Endodermal cell (in vitro differentiated cells): ENCODE measurements at places on chromosomes 11 and 22.

DNA sequence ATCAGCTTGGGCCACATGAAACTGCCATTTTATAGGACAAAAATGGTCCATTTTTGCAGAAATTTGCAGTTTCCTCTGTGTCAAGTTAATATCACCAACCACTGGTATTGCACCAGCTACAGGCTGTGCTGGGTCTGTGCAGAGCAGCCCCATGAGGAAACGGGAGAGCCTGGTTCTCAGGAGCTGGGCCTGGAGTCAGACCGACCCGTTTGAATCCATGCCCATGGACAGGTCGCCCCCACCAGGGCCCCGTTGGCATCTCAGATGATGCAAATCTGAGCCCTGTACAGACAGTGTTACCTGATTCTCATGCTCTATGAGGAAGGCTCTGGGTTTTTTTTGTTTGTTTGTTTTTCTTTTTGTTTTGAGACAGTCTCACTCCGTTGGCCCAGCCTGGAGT, 9.8 kb upstream of the SEC14L6 start:
- DNase-seq = peak; percentile 64

- DNase-seq = no peak
These were observed 56.2 kb downstream of the CYP2R1 start for GRCh38 chr11:14835496-14836492.

DNA sequence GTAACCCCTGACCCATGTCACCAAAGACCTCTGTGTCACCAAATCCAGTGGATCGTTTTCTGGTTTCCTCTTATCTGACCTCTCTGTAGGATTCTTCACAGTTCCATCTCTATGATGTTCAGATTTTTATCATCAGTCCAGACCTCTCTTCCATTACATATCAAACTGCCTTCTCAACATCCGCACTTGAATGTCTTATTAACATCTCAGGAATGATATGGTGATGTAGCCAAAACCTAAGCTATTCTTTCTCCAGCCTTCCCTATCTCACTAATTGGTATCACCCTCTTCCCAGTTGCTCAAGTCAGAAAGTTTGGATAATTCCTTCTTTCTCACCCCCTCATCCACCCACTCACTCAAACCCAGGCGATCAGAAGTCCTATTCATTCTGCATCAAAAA, 13.4 kb downstream of the APLNR start:
- no peak for DNase-seq

DNA sequence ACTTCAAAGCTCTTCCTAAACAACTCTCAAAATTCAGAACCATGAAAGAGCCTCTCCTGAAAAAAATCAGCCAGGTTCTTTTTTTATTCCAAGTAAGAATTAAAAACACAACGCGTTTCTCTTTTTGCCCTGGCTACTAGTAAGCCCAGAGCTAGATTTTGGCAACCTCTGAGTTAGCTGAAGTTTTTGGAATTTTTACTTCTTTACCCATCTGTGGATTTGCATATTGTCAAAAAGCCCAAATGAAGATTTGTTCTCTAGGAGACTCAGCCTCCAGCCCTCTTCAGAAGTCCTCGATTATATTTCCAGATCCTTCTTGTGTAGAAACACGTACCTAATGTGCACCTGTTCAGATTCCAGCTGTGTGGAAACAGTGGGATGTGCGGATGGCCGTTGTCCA, 517.9 kb downstream of the TBC1D22A start:
- no peak for DNase-seq

- DNase-seq = no peak
These were observed 25.0 kb upstream of the MYRF start for GRCh38 chr11:61727401-61727811.

DNA sequence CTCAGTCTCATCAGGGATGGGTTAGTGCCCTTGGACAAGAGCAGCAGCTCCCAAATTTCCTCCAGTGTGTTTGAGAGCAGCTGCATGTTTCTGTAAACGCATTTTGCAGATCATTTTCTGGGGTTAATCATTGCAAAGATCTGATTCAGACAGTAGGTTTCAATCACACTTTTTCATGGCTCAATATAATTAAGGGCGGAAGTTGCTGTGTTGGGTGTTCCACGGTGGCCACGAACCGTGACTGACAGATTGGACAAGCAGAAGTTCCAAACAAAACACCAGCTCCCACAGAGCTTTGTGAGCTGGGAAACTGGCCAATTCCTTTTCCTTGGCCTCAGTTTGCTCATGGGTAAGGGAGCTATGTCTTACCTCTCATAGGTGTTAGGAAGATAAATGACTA, 8.4 kb upstream of the RASSF10 start:
- no peak for DNase-seq

GRCh38 chr11:17504330-17505107, 27.9 kb upstream of the ABCC8 start:
- peak; percentile 93 for DNase-seq

DNA sequence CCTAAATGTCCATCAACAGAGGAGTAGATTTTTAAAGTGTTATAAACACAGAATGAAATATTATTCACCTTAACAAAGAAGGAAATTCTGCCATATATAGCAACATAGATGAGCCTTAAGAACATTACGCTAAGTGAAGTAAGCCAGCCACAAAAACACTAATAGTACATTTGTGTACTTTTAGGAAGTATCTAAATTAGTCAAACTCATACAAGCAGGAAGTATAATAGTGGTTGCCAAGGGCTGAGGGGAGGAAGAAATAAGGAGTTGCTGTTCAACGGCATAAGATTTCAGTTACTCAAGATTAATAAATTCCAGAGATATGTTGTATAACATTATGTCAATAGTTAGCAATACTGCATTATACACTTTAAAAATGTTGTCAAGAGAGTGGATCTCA, 181.7 kb upstream of the ZC3H12C start:
- no peak for DNase-seq

DNA sequence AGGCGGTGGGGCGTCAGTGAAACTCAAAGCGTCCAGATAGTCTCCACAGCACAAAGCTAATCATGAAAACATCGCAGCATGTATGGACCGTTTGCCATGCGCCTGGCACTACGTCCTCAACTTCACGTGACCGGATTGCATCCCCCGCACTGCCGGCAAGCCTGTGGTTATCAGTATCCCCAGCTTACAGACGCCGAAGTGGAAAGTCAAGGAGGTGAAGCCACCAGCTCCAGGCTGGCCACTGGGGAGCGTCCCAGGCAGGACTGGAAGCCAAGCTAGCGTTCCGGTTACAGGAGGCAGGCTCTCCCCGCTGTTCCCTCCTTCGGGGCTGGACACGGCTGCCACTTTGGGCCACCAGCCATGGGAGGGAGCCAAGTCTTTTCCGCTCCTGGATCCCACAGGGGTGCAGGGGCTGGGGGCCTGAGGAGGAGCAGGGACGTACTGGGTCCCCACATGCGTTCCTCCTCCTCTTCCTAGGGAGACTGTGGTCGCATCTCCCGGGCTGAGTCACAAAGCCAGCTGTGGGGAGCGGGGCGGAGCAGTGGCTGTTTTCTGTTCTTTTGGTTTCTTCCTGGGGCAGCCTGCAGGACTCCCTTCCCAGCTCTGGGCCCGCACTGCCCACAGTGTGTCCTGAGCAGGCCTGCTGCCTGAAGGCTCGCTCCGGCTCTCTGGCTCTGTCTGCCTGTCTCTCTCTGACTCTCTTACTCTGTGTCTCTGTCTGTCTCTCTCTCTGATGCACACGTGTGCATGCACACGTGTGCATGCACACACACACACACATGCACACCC, 4.3 kb upstream of the OSBPL5 start:
- peak; percentile 87 for DNase-seq
